ENCODE measurements at places on chromosomes 12 and 14.
A peak's percentile ranks its signal among the peaks of the same experiment; 100 is the strongest.

GRCh38 chr12:49219417-49220026 is 30.6 kb upstream of the TUBA1A start:
- DNase-seq, result no peak

DNA sequence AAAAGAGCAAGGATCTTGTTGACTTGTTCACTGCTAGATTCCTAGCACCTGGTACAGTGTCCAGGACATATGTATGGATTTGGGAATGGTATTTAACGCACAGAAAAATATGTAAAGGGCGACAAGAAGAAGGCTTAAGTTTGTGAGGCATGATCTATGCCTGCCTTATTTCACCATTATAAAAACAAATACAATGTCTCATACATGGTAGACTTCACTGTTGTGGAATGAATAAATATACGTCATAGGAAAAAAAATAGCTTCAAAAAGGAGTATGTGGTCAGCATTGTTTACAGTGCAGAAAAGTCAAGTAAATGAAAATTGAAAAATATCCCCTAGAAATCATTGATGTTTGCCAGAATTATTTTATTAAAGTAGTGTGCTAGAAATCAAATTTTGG is 30.0 kb downstream of the HCFC2 start:
- DNase-seq, result no peak

DNA sequence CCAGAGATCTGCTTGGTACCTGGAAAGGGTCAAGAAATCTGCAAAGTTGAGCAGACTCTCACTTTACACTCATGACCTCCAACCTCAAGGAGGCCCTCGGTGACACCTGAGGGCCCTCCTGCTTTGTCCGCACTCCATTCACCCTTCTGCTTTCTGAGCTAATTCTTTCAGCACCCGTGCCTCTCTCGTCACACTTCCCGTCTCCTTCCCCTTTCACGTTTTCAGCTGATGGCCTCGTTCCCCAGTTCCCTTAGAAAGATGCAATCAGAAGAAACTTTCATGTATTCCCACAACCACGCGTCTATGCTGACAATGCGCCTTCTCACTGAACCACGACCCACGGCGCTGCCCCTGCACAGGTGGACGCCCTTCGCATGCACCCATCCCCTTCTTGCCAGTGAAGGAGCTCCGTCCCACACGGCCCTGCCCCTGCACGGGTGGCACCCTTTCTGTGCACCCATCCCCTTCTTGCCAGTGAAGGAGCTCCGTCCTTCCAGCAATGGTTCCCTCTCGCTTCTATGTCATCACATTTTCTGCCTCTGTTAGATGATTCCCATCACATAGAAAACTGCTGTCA is 340.1 kb upstream of the FKBP4 start:
- no peak for DNase-seq

GRCh38 chr14:89269404-89269803 is 147.6 kb downstream of the FOXN3 start:
- DNase-seq, result no peak

GRCh38 chr12:125989696-125990095 is 924.5 kb downstream of the AACS start:
- no peak for DNase-seq

DNA sequence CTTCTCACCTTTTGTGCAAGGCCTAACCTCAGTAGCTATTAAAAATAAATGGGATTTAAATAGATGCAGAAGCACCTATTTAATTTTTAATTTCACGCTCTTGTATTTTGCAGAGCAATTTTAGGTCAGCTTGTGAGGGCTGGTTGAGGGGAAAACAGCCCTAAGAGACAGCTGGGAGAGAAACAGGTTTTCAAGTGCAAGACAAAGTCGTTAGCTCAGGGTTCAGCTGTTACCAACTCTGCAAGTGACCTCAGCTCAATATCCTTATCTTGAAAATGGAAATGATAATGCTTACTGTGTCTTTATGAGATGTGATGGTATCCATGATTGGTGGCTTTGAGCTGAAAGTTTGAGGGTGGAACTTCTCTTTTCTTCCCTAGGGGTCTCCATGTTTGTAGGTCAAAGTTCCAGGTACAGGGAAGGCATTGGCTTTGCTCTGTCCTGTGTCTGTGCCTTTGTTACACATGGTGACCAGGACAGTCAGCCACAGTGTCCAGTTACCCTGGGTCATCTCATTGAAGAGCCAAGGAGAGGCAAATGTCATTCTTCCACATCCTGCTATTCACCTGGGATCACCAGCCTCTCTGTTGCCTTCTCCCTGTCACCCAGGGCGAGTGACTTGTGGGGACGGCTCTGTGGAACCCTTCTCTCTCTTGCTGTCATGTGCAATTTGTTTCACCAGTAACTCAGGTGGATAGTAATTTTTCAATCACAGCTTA is 100.3 kb downstream of the SAMD4A start:
- DNase-seq, result no peak

DNA sequence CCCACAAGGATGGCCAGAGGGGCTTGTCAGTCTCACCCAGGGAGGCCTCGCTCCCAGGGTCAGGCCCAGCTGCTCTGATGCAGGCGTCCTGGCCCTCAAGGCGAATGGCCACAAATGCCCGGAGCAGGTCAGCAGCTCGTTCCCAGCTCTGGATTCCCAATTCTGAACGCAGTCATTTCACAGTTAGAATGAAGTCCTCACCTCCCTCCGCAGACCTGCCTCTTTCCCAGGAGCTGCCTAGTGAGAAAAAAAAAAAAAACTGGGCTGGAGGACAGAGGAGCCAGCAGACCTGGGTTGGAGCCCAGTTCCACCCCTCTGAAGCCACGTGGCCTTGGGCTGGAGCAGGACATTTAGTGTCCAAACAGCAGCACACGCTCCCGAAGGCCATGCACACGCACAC is 62.2 kb upstream of the DIO3 start:
- no peak for DNase-seq

- DNase-seq, result no peak
Observed at GRCh38 chr14:74407801-74408154, 18.2 kb downstream of the SYNDIG1L start.

- DNase-seq, result peak; percentile 62
Observed at GRCh38 chr14:78836777-78837176, 666.6 kb downstream of the NRXN3 start.

DNA sequence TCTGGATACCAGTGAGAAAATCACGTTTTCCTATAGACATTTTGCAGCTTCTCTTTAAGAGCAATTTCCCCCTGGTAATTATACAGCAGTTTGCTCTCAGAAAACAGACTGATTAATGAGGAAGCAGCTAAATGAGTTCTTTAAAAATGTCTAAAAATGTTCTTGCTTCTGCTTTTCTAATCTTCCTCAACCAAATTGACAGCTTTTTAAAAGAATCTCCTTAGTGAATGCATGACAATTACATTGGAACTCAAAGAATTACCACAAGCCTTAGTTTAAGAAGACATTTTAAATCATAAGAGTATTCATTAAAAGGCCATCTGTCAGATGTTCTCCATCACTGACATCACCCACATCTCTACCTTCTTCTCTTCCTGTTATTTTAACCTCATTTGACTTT is 135.8 kb upstream of the PLXNC1 start:
- DNase-seq, result no peak

- no peak for DNase-seq
Observed at GRCh38 chr14:104108570-104109541, 23.4 kb downstream of the ASPG start.

GRCh38 chr12:74626397-74626796 is 88.8 kb downstream of the ATXN7L3B start:
- DNase-seq, result no peak

DNA sequence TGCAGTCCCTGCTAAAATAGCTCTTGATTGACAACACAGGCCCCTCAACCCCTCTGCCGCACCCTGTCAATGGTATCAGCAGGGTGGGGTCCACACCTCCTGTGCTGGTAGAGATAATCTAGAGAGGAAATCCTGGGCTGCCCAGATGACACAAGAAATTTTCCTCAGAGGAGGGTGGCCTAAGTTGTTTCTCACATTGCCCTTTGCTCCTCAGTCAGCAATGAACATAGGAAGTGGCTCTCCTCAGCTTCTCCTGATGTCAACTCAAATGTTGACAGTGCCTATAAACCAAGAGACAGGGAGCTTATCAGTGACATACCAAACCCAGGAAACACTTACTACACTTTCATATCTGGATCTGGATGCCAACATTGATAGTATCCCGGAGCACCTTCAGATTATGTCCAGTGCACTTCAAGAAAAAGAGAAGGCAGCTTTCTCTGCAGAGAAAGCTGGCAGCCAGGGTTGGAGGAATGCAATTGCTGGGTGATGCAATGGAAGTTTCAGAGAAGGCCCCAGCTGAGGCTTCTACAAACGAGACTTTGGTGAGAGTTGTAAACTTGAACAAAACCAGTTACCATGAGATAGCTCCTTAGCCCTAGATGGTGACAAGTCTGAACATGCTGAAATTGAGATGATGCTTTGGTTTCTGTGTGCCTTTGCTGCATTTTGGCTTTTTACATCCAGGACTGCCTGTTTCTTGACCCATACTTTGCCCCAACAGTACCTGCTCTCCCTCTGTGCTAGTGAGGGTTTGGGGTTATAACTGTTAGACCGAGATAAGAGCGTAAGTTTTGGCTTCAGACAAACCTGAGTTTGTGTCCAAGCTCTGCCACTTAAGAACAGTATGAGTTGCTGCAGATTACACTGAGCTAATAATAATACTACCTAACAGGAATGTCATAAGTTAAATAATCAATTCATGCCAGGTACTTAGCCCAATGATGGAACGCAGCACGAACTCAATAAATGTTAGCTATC is 183.5 kb downstream of the NUAK1 start:
- no peak for DNase-seq

DNA sequence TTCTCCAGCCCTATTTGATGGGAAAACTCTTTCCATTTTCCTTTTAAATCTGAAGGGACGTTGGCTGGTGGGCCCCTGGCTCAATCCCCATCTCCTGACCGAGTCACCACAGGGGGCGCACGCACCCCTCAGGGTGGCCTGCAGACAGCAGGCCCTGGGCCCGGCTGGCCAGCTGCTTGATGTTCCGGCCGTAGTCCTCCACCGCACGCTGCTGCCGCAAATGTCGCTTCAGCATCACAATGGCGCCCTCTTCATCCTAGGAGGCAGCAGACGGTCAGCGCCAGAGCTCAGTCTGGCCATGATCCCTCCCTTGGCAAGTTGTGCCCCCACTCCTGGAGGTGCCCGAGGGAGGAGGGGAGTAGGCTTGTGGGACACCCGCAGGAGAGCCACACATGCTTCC is 70.0 kb downstream of the PLEKHG3 start:
- DNase-seq, result no peak

DNA sequence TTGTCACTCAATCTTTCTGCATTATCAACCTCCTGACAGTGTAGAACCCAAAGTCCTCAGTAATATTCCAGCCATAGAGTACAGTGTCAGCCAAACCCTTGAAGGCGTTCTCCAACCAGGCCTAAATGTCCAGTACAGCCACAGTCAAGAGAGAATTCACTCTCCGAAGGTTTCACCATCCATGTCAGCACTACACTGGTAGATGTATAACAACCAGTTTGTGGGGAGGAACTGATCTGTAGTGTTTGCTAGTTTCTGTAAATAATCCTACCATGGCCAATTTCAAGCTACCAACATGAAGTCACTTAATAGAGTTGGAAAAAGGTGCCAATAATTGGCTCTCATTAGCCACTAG is 456 bp upstream of the MDP1 start:
- DNase-seq, result no peak

- DNase-seq, result no peak
Observed at GRCh38 chr14:22896760-22897159, 13.7 kb downstream of the REM2 start.

- no peak for DNase-seq
Observed at GRCh38 chr12:117792471-117792870, 176.3 kb downstream of the KSR2 start.
